ENCODE measurements at places on chromosomes 1 and 21.
A peak's percentile ranks its signal among the peaks of the same experiment; 100 is the strongest.

DNA sequence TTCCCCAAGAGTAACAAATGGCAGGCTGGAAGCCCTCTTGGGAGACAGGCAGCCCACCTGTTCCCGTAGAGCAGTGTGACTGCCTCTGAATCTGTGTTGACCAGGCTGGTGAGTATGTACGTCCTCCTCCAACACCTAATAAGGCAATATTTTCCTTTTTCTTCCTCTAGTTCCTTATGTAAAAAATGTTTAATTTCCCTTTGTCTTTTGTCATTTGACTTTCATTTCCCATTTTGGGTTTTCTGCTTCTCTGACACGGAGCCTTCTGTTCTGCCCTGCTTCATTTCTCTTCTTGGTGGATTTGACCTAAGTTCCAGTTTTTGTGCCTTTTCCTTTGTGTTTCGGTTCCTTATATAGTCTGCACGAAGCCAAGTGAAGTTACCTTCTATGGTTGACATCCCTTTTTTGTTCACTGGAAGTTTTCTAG, 65.8 kb upstream of the ATF3 start:
- no peak for DNase-seq

DNA sequence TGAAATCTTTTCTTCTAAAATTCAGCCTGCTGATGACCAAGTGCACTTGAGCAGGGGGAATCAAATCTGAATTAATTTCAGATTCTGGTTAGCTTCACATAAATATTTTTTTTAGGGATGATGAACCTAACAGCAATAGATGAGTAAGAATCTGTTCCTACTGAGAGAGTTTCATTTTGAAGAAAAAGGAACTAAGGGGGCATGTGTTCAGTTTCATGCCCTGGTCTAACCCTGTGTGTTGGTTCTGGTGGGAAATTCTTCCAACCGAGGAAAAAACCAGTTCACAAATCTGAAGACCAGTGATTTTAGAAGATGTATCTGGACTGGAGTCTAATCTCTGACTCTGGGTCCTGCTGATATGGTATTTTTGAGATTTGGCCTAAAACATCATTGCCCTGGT, 13.7 kb downstream of the SELL start:
- no peak for DNase-seq

GRCh38 chr21:28418726-28419514, 573.8 kb downstream of the LTN1 start:
- DNase-seq, result no peak

GRCh38 chr1:114854693-114855320, at the start of gene SYCP1:
SYCP1 (plus strand) TSS chr1:114854863; CDS start chr1:114855465, 602 bp downstream.
- DNase-seq, result no peak

DNA sequence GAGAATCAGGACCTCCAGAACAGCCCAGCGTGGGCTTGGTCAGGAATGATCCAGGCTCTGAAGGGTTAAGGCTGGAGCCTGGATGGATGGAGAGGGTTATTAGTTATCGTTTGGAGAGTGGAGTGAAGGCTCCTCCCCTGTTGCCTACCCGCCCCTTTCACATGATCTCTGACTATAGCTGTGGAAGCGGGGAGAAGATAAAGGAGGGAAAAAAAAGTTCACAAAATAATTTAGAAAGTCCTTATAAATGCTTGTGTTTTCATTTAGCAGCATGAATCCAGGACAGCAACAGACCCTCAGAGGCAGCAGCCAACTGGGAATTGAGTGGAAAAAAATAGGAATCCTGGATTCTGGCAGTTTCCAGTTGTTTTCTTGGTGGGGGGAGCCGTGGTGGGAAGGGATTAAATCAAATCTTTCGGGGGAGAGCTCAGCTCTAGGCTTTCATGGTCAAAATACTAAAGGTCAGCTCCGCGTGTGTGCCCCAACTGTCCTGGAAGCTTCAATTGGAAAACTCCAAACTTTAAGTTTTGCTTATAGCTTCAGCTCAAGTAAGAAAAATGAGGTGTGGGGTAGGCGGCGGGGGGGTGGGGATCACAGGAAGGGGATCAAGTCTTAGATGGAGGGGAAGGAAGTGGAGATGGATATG, 595 bp upstream of the DDR2 start:
- no peak for DNase-seq

GRCh38 chr1:42504535-42505128, 41.5 kb downstream of the CCDC30 start:
- no peak for DNase-seq

DNA sequence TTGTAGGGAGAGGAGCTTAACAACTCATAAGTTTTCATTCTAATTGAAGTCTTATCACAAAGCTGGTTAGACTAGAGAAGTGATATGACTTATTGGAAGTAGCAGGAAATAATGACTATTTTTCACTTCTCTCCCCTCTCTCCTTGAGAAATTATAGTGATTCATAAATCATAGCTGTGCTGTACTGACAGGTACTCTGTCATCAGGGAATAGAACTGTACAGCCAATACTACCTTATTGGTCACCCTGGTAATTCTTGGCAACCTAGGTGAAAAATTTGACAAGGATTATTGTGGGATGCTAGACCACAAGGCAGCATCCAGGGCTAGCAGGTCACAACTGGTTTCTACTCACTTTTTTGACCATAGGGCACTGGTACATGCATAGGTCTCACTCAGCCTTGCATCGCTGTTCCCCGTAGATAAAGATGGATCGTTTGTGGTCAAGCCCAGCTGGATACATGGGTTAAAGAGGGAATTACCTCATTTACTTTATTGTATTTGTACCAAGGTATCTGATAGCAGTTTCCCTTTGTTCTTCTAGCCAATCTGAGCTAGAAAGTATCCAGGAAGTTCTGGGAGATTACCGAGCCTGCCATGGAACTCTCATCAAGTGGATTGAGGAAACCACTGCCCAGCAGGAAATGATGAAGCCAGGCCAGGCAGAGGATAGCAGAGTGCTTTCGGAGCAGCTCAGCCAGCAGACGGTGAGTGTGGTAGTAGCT, 113.6 kb downstream of the MACF1 start:
- DNase-seq, result no peak

GRCh38 chr1:84370266-84370665, 28.0 kb upstream of the DNASE2B start:
- no peak for DNase-seq

DNA sequence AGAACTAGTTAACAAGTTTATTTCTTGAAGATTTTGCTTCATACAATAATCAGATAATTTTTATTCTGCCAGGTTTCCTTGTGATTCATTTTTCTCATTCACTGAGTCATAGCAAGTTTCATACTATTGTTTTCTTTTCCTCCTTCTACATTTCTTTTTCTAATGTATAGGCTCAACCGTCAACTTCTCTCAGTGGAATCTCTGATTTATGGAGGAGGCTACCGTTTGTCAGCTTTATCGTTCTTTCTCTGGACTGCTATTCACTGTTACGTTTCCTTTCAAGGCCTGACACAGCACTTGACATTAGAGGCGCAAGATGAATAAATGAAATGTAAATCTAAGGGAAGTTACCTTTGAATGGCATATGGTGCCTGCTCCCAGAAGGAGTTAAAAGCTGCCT, 284.3 kb upstream of the NR5A2 start:
- no peak for DNase-seq

- no peak for DNase-seq
Observed at GRCh38 chr1:84350550-84350949, 47.7 kb upstream of the DNASE2B start.

DNA sequence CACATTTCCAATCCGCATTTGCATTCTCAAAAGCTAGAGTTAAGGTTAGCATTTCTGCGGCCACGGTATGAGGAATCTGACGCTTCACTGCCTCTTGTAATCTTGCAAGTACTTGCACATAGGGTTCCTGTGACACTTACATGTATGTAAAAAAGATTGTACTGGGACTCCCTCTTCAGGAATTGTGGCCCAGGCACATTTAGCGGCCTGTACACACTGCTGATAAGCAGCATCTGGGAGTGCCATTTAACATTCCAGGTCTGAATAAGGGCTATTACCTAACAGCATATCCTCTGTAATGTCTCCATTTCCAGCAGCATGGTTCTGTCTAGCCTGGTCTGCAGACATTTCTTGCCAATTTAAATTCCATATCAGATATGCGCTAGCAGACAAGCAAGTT, 75.7 kb downstream of the AXDND1 start:
- DNase-seq, result no peak

- peak; percentile 28 for DNase-seq
Observed at GRCh38 chr1:39657923-39658485, 13.9 kb downstream of the NT5C1A start.

- no peak for DNase-seq
Observed at GRCh38 chr1:15945832-15946448, 30.0 kb downstream of the ZBTB17 start.

GRCh38 chr1:81574408-81574807, 226.3 kb upstream of the ADGRL2 start:
- DNase-seq, result no peak

DNA sequence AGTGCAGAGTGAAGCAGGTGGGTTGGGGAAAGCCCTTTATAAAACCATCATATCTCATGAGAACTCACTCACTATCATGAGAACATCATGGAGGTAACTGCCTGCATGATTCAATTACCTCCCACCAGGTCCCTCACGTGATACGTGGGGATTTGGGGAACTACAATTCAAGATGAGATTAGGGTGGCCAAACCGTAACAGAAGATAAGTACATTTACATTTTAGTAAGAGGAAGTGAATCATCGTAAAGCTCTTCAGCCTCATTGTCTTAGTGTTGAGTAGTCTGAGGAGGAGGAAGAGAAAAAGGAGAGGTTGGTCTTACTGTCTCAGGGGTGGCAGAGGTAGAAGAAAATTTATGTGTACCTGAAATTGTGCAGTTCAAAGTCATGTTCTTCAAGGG, 1053.4 kb upstream of the ADGRL4 start:
- no peak for DNase-seq

- DNase-seq, result no peak
Observed at GRCh38 chr1:55231745-55232144, 16.6 kb upstream of the USP24 start.

Measured in stimulated activated CD8-positive, alpha-beta memory T cell treated with anti-CD3 and anti-CD28 coated beads, Interleukin-7, amount 100 ng/mL, for 1 hour (primary cell).